ENCODE measurements at places on chromosomes 1 and 21. TPM values are rescaled to one million over a fixed set of nuclear protein-coding genes. Genes with fewer than 3 reads are reported as not detected.

Gene HOOK1
- not detected for total RNA-seq

- DNase-seq = peak; percentile 12
These were observed 607.2 kb upstream of the PLXNA2 start for GRCh38 chr1:208851366-208851765.

GRCh38 chr1:117346206-117346928 lies 20.9 kb upstream of the MAN1A2 start:
- DNase-seq = no peak

DNA sequence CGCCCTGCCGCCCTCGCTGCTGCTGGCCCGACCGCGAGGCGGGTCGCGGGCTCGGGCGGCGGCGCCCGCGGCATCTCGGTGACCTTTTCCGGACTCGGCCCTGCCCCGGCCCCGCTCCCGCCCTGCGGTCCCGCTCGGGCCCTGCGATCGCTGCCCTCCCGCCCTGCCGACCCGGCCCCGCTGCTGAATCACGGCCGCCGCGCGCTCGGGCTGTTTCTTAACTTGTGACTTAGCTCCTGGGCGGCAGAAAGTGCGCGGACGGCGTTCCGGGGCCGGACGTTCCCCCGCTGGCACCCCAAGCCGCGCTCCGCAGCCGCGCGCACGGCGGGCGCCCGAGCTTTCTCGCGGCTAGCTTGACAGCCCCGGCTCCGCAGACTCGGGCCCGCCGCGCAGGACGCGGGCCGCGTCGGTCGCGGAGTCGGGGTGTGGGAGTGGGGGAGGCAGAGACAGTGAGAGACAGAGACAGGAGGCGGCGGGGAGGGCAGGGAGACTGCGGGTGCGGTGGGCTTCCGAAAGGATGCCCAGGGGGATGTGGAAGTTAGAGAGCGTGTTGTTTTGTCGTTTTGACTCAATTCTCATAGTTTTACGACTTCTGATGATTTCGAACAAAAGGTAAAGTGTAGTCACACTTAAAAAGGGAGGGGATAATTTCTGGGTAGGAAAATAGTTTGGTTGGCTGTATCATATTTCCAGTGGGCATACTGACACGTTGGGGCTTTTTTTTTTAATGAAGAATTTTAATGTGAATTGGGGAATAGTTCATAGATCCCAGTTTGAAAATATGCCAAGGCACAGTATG lies 49.8 kb downstream of the PRDM2 start:
- DNase-seq = peak; percentile 39

Gene RIMS3
- 0.36 TPM for total RNA-seq

DNA sequence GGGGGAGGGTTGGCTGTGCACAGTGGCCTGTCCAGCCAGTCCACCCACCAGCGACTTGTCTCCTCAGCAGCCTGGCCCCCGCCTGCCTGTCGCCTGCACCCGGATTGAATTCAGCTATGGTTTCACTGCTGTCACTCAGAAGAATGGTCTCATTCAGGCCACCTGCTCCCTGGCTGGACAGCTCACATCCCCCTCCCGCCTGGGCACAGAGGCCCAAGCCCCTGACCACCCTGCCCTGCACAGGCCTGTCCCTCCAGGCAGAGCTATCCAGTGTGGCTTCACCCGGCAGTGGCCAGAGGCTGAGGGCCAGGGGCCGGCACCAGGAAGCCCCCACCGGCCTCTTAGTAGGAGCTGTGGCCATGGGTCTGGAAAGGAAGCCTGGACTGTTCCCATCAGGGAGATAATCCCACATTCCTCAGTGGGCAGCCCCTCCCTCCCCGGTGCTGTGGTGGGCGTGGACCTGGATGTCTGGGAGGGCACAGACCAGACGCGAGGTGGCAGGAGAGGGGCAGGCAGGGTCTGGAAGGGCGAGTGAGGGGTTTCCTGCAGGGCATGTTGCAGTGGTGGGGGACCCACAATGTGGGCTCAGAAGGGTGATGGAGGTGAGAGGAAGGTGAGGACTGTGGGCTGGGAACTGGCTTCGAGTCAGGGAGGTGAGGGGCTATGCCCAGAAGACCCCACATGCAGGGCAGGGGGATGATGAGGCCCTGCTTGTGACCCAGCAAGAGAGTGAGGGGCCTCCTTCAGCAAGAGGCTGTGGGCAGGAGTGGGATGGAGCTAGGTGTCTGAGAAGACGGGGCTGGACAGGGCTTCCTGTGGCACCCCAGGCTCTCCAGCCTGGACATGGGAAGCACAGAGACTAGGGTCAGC lies 30.4 kb downstream of the WNT9A start:
- DNase-seq = no peak

DNA sequence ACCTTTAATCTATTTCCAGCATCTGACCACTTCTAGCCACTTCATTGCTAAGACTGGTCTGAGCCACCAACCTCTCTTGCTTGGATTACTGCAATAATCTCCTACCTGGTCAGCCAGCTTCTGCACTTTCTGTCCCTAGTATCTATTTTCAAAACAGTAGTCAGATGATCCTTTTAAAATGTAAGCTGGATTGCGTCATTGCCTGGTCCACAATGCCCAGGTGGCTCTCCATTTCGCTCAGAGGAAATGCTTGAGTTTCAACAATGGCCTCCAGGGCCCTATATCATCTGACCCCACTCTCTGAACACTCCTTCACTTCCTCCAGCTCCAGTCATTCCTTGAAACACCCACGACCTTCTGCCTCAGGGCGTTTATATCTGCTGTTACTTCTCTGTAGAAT lies 2.3 kb downstream of the FYB2 start:
- DNase-seq = no peak

Gene ZNF593OS
- not detected for total RNA-seq

DNA sequence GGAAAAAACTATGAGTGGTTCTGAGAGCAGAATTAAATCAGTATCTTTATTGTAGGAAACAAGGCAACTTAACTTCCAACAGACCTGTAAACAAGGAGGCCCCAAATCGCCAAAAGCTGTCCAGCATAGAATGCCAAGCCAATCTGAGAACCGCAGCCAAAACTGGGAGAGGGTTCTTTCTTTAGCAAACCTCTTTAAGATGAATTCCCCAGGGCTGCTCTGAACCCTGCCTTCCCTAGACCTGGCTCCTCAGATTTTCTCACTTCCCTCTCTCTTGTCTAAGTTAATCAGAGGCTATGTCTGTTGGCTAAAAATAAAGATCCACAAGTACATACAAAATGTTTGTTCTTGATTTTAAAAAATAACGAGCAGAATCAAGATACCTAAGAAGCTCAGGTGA lies 141.4 kb downstream of the SMYD3 start:
- DNase-seq = no peak
